ENCODE measurements at places on chromosomes 16 and 17.

GRCh38 chr17:77096570-77097214 lies 44.1 kb upstream of the SEC14L1 start:
- no peak for DNase-seq

DNA sequence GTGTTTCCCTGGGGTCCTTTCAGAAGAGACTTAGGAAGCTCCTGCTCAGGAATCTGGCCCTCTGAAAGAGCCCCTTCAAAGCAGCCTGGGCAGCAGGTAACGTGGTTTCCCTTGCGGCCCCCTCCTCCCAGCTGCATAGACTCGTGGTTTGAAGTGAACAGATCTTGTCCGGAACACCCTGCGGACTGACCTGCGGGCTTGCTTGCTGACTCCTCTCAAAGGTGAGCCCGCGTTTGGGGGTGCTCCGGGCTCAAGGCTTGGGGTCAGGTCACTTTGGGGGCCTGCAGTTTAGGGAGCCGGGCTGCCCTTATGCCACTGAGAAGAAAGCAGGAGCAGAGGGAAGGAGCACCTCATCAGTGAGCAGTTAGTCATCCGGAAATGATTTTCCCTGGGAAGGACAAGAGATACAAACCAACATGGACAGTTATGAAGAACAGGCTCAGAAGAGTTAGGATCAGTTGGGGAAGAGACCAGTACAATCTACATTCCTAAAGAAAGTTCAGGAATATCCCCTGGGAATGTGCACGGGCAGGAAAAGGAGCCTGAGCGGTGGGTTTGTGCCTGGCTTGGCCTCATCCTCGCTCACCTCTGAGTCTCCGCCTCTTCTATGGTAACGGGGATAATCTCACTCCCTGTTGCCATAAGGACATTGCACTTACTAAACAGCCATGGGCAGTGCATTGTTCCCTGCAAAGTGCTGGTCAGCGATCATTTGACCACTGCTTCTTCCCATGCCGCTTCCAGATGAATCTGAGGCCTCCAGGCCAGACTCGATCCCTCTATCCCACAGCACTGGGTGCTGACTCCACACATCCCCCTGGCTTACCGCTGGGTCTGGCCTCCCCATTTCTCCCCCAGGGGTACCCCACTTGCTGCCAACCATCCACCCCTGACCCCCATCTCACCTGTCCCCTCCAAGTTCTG lies 10.0 kb downstream of the LDHD start:
- no peak for DNase-seq

- DNase-seq = no peak
These were observed 1005.6 kb downstream of the CDH8 start for GRCh38 chr16:61030616-61031015.

DNA sequence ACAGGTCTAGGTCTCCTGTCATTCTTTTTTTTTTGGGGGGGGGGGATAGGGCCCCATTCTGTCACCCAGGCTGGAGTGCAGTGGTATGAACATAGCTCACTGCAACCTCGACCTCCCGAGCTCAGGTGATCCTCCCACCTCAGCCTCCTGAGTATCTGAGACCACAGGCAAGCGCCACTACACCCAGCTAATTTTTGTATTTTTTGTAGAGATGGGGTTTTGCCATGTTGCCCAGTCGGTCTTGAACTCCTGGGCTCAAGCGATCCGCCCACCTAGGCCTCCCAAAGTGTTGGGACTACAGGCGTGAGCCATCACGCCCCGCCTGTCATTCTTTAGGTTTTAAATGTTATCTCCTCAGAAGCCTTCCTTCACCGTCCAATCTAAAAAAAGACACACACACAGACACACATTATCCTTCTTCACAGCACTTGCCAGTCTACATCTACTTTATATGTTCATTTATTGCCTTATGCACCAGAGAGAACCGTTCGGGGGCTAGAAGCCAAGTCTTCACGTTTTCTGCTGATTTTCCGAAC lies 694 bp downstream of the MRPL27 start:
- DNase-seq = no peak

GRCh38 chr17:41689497-41690299 lies 1.0 kb downstream of the EIF1 start:
- peak; percentile 55 for DNase-seq

DNA sequence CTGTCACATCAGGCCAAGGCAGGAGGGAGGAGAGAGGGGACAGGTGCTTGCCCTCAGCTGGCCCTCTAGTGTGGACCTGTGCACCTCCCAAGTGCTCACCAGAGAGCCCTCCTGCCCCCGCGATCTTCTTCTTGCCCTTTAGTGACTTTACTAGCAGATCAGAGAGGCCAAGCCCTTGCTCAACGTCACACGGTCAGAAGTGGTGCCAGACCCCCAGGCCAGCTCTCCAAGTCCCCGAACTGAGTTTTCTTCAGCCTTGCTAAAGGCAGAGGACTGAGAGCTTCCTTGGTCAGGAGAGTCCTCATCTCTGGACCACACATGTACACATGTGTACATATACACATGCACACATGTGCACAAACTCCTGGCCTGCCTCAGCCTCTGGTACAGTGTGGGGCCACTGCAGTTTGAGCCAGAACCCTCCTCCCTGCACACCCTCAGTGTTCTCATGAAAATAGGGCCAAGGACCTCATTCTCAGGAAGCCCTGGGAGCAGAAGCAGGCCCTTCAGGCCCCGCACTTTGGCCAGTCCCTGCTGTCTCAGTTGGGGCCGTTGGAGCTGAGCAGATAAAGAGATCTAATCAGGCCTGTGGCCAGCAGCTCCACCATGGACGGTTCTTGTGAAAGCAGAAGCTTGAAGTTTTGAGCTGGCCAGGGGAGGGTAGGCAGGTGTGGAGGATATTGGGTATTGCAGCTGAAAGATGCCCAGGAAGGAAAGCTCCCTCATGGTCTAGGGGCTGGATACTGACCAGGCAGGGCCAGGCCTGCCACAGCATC lies 7.4 kb upstream of the EPX start:
- no peak for DNase-seq

DNA sequence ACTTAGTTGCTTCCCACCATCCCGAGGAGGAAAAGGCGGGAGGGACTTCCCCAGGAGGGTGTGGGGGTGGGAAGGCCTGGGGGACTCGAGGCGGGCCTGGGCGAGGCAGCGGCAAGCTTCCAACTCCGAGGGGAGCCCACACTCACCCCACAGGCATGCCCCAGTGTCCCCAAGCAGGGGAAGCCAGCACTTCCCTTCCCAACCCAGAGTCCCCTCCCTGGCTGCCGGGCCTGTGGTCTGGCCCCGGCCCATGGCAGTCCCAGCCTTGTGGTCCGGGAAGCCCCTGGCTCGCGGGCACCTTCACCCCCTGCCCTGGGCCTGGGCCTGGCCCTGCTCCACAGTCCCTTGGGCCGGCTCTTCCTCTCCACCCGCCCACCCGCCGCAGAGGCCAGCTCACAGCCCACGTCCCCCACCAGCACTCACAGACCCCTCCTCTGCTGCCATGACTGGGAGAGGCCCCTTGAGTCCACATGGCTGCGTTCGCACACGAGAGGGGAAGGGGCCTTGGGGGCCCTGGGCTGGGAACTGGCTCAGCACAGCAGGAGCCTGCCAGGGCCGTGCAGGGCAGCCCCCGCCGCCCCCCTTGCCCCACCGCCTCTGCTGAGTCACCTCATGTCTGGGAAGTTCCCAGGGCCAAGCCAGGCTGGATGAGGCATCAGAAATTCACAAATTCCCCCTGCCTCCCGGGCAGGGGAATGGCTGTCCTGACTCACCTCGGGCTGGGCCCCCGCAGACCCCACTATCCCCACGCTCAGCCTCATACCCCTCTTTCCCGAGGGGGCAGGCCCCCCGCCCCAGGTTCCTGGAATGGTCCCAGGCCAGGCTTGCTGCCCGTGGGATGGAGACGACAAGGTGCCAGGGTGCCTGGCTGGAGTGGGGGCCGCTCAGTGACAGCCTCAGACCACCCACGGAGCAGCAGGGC lies 27.8 kb downstream of the BAHCC1 start:
- DNase-seq = no peak

- no peak for DNase-seq
These were observed 77.7 kb downstream of the XYLT1 start for GRCh38 chr16:17392857-17393692.

GRCh38 chr16:79265196-79265595 lies 335.3 kb downstream of the MAF start:
- no peak for DNase-seq

GRCh38 chr17:82956146-82956725 lies 116.4 kb upstream of the ZNF750 start:
- DNase-seq = no peak

GRCh38 chr16:21203155-21203797 lies 8.1 kb downstream of the ZP2 start:
- no peak for DNase-seq

- DNase-seq = no peak
These were observed 36.0 kb downstream of the TMEM235 start for GRCh38 chr17:78267253-78268073.

DNA sequence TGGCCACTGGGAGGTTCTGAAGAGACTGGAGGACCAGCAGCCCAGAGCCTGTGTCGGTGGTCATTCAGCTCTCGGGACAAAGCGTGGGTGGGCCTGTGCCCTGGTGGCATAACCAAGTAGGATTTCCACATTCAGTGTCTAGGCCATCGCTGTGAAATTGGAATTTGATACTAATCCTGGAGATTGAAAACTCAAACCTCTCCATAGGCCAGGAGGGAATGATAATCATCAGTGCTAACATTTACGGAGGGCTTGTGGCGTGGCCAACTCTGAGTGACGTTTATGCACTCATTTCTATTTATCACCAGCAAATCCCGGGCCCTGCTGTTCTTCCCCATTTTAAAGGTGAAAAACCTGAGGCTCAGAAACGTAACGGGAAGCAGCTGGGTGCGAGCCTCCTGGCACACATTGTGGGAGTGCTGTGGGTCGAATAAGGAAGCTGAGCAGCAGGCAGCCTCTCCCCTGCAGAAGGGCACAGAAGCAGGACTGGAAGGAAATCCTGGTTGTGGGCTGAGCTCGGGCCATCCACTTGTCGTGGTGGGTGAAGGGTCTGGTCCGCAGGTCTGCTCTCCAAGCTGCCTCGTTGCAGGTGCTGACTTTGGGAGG lies 33.1 kb downstream of the RAI1 start:
- no peak for DNase-seq

DNA sequence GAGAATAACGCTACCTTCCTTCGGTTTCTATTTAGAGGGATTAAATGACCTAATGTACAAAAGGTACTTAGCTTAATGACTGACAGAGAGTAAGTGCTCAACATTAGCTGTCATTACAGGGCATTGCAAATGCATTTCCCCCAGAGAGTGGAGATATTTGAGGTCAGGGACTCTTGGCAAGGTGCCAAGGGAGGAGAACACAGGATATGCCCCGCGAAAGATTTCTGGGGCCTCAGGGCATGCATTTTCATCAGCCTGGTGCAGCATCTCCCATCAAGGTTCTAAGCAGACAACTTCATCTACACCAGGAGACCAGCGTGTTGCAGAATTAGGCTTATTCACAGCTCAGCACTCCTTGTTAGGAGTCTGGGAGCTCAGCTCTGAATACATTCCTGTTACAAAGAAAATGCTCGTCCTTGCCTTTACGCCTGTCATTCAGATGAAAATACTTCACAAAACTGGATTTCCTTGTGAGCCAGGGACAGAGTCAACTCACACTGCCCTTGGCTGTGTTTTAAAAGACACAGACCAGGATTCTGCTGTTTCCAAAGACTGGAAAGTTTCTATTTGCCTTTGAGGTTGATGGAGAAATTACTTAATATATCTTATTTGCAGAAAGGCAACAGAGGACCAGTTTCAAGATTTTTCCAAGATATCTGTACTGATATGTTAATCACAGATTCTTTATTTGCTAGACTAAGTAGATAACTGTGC lies 108.2 kb downstream of the VAT1L start:
- DNase-seq = no peak

DNA sequence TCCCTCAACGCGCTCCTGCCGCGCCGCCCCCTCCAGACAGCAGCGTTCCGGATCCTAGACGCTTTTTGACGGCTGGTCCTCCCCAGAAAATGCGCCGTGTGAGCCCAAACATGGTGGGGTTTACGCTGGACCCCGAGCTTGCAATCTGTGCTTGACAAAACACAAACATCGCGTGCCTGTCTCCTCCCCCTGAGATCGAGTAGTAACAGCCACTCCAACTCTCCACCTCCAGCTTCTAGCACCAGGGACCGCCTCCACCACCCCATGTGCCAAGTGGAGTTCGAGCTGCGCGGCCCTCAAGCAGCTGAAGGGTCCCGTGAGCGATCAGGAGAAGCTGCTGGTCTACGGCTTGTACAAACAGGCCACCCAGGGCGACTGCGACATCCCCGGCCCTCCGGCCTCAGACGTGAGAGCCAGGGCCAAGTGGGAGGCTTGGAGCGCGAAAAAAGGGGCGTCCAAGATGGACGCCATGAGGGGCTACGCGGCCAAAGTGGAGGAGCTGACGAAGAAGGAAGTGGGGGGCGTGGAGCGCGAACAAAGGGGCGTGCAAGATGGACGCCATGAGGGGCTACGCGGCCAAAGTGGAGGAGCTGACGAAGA lies 656 bp upstream of the GEMIN4 start:
- peak; percentile 46 for DNase-seq

GRCh38 chr17:16872351-16873173 lies 99.4 kb downstream of the TNFRSF13B start:
- DNase-seq = no peak
